Glutamatergic neuron (in vitro differentiated cells): ENCODE measurements at places on chromosomes 3 and 15. TPM values are rescaled to one million over a fixed set of nuclear protein-coding genes. Genes with fewer than 3 reads are reported as not detected.

DNA sequence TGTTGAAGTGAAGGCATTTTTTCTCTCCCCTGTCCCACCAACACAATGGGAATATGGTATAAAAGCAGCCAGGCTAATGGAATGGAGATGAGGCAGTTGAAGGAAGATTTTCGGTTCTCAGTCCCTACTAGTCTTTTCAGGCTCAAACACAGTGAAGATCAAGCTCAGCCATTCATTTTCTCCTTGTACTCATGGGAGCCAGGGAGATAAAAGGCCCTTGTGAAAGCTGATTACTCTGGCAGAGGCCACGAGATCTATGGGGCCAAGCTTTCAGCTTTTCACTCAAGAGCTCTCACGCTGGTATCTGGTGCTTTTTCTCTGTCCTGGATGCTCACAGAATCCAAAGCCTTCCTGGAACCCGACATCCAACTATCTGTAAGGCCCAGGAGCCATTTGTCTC lies 14.5 kb upstream of the FAN1 start:
- H3K4me3 ChIP-seq: no peak overlapping the region
- DNase-seq: no peak
- no peaks in the 10 kb centered on the region for H3K36me3 ChIP-seq
- no peak overlapping the region for H3K27ac ChIP-seq
- H3K27me3 ChIP-seq: no peaks in the 10 kb centered on the region
- peaks cover under 1% of the 10 kb centered on the region for H3K4me1 ChIP-seq

DNA sequence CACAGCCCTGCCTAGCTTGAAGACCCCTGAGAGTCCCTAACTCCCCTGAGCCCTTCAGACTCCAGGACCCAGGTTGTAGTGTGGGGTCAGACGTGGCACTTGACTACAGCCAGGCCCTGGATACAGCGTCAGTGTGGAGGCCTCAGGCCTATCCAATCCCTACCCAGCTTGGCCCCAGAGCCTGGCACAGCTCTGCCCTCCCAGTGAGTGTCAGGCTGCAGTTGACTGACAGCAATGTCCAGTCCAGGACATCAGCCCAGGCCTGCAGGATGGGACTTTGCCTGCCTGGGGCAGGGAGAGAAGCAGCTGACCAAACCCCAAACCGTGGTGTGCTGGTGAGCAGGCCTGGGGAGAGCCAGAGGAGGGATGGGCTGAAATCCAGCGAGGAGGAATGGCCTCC lies 27.3 kb downstream of the KLF13 start:
- H3K27ac ChIP-seq: no peak overlapping the region
- H3K27me3 ChIP-seq: peaks cover 20% of the 10 kb centered on the region
- DNase-seq: no peak
- H3K36me3 ChIP-seq: peaks cover 6% of the 10 kb centered on the region

The FGF12 gene
- total RNA-seq: 33.1 TPM

The CXCR6 gene
- total RNA-seq: not detected

DNA sequence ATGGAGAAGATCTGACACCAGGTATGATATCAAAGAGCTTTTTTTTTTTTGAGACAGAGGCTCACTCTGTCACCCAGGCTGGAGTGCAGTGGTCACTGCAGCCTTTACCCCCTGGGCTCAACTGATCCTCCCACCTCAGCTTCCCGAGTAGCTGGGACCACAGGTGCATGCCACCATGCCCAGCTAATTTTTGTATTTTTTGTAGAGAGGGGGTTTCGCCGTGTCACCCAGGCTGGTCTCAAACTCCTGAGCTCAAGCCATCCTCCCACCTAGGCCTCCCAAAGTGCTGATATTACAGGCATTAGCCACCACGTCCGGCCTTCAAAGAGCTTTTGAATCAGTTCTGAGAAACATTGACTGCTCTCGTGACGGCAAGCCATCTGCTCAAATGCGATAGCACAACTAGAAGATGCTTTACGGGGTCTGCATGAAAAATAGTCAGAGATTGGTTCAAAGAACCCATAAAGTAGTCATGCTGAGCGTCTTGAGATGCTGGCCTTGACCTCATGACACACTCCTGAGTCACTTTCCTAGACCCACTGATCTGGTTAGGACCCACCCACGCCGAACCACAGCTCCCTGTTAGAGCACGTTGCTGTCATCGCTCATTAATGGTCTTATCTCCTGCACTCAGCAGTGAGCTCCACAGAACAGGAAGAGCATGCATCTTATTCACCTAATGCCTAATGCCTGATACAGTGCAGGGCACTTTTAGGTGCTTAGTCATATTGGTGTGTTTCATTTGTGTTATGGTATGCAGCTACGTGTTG lies 57.0 kb upstream of the NR2F2 start:
- H3K4me3 ChIP-seq: no peak overlapping the region
- H3K36me3 ChIP-seq: no peaks in the 10 kb centered on the region
- no peaks in the 10 kb centered on the region for H3K27me3 ChIP-seq
- H3K27ac ChIP-seq: no peak overlapping the region
- DNase-seq: no peak
